ENCODE measurements at places on chromosomes 4 and X.

GRCh38 chrX:84721416-84721815 is 219.2 kb upstream of the HDX start:
- no peak for DNase-seq

DNA sequence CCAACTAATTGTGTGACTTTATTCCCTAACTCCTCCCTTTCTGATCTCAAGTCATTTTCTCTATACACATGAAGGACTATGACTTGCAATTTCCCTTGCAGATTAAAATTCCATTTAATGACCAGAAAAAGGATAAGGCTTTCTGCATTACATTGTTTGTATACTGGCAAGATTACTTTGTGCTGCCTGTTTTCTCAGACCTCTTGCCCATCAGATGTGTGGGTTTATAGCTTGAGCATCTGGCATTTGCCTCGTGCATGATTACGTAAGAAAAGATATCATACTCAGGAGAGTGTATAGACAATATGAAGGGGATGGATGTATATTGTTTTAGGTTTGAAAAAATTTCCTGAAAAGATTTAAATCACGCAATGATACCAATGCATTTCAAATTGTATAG is 593.8 kb upstream of the SLIT2 start:
- no peak for DNase-seq

- no peak for DNase-seq
Observed at GRCh38 chr4:25171201-25171865, 11.1 kb upstream of the SEPSECS start.

DNA sequence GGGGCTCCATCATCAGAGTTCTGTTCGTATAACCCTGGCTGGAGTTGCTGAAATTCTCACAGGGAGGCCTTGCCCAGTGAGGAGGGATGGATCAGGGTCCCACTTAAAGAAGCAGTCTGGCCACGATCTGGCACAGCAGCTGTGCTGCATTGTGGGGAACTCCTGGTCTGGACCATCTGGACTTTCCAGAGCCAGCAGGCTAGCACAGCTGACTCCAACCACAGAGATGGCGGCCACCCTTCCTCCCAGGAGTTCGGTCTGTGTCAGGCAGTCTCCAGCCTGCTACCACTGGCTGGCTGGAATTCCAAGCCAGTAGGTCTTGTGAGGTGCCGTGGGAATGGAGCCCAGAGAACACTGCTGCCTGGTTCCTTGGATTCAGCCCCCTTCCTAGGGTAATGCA is 62.0 kb downstream of the SLAIN2 start:
- DNase-seq, result no peak

DNA sequence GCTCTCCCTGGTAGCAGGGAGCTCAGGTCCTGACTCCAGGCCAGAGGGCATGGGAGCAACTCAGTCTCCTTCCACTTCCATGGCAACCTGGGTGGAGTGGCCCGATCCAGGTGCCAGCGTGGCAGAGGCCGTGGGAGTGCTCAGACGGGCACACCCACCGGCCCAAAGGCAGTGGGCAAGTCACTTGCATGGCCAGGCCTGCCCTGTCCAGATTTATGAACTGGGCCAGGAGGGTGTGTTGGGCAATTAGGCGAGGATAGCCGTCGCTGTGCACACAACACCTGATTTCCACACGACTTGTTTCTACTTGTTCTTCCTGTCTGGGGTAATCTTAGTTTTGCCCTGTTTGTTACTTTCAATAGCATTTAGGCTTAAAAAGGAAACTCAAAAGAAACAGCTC is 55.5 kb upstream of the NYX start:
- peak; percentile 55 for DNase-seq

All from RWPE1 (cell line).